ENCODE measurements at places on chromosomes 12 and 14.

DNA sequence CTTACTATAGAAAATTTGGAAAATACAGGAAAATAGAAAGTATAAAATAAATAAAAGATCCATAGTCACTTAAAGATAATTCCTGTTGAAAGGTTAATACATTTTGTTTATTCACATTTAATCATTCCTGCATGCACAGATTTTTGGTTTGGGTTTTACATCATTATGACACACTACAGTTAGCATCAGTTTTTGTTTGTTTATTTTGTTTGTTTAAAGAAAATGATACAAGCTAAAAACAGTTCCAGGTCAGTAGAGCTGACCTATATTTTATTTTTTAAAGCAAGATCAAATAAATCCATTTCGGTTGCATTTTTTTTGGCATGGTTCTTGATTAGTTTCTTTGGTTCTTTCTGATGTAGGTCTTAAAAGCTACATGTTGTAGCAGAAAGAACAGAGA, 68.8 kb upstream of the CCDC91 start:
- no peak for DNase-seq

GRCh38 chr12:27999521-27999920, 27.0 kb upstream of the PTHLH start:
- peak; percentile 44 for DNase-seq

DNA sequence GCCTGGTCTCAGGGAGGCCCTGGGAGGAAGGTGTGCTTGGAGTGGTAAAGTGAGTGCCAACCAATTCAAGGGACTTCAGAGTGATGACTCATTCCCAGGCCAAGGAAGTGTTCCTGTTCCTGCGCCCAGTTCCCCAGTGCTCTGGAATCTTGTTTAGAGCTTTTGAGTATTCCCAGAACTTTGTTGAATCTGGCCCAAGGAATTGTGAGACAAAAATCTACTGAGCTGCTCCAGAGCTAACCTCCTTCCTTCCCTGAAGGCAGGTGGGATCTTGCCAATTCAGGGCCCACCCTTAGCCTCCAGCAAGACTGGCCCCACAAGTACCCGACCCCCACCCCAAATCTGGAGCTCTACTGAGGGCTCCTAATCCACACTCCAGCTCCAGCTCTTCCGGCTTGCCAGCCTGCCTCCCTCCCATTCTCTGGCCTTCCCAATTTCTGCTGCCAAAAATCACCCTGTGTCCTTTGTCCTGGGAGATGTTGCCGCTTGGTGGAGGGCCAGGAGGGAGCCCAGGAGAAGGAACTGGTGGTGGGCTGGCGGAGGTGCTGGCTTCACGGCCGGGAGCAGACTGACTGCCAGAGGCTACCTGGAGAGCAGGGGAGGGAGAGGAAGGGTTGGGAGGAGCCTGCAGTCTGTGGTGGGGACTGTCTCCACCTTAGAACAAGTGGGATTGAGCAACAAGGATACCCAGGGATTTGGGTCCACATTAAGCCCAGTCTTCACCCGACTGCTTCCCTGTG, 2.0 kb upstream of the ATN1 start:
- peak; percentile 89 for DNase-seq

DNA sequence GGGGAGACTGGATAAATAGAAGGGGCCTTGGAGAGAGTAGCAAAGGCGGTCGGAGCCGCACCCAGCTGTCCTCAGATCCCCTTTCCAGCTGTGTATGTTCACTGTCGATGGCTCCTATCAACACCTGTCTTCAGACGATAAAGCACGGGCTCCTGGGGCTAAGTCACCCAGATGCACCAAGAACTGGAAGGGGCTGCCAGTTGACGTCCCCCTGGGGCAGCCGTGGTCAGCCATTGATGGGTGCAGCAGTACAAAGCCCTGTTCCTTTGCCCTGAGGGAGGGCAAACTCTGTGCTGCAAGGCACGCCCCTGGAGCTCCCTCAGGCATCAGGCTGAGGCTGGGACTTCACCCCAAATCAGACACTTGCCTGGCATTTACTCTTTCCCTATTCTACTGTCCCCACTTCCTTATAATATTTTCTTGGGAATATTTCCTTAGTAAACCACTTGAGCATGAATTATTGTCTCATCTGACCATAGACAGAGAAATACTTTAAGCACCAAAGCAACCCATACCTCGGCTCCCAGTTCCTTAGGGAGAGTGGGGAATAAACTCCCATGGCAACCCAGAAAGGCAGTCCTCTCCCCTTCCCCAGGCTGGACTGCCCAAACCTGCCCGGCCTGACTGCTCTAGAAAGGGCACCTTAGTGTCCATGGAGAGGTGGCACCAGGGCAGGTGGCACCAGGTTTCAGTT, 59.6 kb upstream of the SCN8A start:
- DNase-seq = no peak

DNA sequence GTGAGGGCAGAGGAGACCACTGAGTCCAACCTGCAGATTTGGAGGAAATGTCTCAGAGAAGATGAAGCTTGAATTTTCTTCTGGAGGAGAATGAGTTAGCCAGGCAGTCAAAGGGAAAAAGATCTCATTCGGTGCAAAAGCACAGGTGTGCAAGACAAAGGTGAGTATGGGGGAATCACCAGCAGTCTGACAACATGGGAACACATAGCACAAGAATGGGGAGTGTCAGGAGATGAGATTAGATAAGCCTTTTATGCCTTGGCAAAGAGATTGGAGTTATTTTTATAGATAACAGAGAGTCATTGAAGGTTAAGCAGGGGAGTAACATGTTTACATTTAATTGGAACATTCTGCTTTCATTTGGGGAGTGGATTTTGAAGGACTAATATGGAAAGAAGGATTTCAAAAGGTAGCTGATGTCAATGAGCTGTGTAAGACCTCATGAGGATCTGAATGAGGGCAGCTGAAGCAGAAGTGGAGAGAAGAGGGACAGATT, 171.3 kb upstream of the NTF3 start:
- DNase-seq = peak; percentile 13

GRCh38 chr14:94103554-94104150, 6.9 kb upstream of the IFI27 start:
- DNase-seq = no peak

- no peak for DNase-seq
These were observed 1178.3 kb upstream of the FLRT2 start for GRCh38 chr14:84351646-84352045.

DNA sequence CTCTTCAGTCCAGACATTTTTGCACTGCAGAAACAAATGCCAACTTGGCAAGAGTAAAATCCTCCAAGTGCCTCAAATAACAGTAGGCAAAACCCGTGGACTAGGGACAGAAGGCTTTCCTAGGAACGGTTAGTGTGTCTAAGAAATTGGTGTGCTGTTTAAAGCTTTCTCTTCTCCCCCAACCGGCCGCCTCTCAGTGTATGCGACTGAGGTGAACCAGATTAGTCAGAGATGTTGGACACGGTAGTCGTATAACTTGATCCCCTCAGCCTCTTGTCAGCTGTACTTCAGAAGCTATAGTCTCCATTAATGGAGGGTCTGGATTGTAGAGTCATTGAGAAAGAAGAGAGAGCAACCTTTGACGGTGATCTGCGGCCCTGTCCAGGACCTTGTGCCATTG, 21.7 kb downstream of the PPFIBP1 start:
- DNase-seq = no peak

GRCh38 chr14:64997108-64997794, 10.6 kb downstream of the FNTB start:
- DNase-seq = no peak

DNA sequence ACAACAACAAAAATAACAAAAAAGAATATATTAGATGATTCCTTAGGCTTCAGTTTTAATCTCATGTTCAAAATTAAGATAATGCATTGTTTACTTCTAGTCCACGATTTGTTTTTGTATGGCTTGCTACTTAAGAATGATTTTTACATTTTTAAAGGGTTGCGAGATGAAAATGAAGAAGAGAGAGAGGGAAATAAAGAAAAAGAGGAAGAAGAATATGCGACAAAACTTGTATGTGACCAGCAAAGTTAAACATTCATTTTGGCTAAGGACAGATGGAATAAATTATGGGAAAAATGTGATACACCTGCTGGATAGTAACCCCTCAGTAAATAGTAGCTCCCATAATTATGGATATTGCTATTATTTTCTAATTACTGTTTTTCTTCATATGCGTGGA, 1.2 kb upstream of the GIT2 start:
- DNase-seq = no peak

DNA sequence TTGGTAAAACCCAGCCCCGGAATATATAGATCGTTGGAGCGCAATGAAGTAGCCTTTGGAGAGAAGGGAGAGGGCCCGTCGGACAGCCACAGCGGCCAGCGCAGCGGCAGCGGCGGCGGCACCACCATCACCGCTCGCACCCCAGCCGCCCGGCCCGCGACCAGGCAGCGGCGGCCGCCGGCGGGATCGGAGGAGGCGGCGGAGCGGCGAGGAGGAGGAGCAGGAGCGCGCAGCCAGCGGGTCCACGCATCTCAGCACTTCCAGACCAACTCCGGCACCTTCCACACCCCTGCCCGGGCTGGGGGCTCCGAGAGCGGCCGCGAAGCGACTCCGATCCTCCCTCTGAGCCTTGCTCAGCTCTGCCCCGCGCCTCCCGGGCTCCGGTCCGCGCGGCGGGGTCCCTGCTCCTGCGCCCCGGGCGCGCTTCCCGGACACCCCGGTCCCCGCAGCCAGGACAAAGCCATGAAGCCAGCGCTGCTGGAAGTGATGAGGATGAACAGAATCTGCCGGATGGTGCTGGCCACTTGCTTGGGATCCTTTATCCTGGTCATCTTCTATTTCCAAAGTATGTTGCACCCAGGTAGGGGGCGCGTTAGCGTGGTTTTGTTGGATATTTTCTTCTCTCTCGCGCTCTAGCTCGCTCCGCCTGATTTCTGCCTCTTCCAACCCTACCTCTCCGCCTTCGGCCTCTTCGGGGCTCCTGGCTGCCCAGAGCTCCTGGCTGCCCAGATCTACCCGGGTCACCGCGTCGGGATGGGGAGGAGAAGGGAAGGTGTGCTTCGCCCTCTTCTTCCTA, 400 bp downstream of the CHST11 start:
- peak; percentile 73 for DNase-seq

GRCh38 chr12:100453951-100454350, 19.7 kb upstream of the NR1H4 start:
- no peak for DNase-seq

DNA sequence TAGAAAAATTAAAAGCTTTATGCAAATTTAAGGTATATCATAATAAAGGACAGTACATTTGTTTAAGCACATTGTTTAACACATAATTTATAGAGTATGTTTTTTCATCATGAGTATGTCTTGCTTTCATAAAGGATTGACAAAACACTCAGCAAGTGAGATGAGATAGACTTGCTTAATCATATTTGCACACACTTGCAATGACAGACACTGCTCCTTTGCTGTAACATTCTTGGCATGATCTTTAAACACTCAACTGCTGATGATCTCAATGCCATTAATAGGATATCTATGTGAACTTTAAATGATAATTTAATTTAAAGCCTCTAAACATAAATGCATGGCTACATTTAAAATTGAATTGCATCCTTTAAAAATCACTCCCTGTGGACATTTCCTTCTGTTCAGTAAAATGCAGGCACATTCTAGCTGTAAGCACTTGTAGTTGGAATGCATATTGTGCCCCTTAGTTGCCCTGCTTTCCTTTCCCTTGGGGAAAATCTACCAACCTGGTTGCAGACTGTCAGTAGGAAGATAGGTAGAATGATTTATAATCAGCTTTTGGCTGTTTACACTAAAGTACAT, 979.0 kb downstream of the TMTC2 start:
- no peak for DNase-seq

DNA sequence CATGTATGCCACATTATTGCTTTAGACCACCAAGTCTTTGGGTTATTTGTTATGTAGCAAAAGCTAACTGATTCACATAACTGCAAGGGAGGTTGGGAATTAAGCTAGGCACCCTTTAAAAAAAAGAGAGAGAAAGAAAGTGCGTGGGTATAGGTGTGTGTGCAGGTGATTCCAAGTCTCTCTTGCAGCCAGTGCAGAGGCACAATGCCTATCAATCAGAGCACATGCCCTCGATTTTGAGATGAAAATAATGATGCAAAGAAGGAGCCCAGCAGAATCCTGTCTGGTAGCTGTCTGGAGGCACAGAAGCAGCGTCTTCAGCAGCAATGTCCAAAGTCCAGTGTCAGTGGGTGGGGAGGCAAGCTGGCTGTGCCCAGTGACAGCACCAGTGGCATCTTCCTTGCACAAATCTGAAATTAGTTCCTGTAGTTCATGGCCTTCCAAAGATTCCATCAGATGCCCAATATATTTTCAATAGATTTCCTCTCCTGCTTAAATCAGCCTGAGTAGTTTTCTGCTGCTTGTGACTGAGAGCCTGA, 62.4 kb upstream of the TBPL2 start:
- DNase-seq = no peak

- DNase-seq = peak; percentile 98
These were observed 10.3 kb downstream of the DCP1B start for GRCh38 chr12:1993871-1994371.

GRCh38 chr14:31252865-31253264, 45.3 kb upstream of the HECTD1 start:
- no peak for DNase-seq

DNA sequence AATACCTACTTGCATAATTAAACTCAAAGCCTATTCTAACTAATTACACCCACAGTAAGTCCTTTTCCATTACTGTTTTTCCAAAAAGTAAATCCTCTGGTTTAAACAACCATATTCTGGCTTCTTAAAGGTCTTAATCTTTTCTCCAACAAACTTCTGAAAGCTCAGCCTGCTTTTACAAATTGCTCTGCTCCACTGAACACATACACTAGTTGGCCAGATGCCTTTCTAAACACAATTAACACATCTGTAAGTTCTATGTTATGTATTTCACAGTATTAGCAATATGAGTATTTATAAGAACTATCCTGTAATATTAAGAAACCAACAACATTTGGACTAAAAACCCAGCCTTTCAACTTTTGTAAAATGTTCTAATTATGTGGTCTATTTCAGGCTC, 30.1 kb downstream of the PTPRB start:
- DNase-seq = no peak

DNA sequence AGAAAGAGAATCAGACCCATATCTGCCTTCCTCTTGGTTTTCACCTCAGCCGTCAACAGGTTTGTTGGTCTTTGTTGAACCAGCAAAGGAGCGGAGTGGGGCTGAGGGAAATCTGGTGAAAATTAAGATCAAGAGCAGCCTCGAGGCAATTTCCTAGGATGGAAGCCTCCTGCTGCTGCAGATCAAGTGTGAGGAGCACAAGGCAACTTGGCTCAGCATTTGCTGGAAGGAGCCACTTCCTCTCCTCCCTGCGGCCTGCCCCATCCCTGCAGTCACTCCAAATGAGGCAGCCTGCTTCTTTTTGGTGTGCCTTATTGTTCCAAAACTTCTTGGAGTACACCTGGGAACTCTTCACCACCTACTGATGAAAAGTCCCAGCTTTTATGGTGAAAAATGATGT, 4.9 kb downstream of the TC2N start:
- no peak for DNase-seq

DNA sequence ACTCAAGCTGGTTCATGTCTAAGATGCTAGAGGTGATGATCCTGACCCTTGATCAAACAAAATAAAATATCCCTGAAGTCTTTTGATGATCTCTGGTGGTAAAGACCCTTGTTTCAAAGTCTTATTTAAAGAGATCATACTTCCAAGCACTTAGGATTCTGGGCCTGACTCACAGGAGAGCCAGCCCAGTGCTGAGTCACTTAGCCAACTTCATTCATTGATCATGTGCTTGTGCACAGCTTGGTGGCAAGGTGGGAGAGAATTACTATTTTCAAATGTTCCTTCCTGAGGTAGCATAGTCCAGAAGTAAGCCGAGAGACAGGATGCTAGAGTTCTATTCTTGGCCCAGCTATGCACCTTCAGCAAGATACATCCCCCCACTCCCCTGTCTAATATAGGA, 40.6 kb downstream of the SCN8A start:
- DNase-seq = peak; percentile 46

GRCh38 chr14:93054876-93055275, 60.8 kb downstream of the ITPK1 start:
- DNase-seq = no peak

Measured in fibroblast of villous mesenchyme (primary cell).